Cardiac fibroblast (primary cell): ENCODE measurements at places on chromosomes 3 and 15.

GRCh38 chr15:80478075-80478474 is 73.9 kb downstream of the ARNT2 start:
- DNase-seq = peak; percentile 58

- no peak for DNase-seq
Observed at GRCh38 chr3:105013657-105014056, 353.1 kb upstream of the ALCAM start.

DNA sequence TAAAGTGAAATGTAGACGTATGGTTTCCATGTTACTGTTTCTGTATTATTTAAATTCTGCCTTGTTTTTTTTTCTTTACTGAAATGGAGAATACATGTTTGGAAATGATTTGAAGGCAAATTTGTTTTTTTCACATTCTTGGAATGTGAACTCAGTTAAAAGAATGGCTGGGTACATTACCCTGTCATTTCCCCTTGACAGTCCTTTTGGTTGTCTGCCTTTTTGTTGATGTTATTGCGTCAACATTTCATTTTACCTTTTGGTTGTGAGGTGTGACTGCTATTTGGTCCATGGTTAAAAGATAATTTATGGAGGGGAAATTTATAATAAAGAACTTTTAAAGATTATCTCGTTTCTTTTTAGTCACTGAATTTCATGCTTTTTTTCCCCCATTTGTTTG is 3.2 kb upstream of the GPR171 start:
- DNase-seq = no peak

DNA sequence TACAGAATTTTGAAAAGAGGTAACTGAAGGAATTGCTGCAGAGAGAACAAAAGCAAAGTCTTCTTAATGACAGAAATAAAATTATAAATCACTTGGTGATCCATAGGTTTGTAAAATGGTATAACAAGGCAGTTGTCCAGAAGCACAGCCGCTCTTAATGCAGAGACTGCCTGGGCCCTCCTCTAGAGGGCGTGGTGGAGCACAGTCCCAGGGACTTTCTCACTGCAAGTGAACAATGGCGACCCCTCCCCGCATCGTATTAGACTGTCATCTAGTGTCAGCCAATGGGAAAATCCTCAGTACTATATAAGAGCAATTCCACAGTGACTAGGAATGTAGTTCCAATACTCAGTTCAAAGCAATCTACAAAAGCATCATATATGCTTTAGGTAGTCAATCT is 26.4 kb upstream of the ZBED2 start:
- DNase-seq = no peak

DNA sequence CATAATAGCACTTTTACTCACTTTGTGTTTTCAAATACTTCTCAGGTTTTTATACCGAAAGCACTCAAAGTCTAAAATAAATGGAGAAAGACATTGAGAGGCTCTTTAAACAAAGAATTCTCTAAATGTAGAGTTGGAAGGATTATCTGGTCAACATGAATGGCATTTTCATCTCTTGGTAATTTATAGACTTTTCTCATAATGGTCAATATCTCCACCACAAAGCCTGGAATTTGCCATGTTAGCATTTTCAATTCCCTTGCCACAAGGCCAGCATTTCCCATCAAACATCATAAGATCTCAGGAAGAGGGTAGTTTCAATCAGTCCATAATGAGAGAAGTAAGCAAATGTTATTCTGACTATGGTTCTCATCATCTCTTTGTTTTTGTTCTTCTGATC is 293.0 kb downstream of the CADM2 start:
- DNase-seq = no peak

GRCh38 chr3:55500555-55501330 is 13.6 kb upstream of the WNT5A start:
- DNase-seq = peak; percentile 65

DNA sequence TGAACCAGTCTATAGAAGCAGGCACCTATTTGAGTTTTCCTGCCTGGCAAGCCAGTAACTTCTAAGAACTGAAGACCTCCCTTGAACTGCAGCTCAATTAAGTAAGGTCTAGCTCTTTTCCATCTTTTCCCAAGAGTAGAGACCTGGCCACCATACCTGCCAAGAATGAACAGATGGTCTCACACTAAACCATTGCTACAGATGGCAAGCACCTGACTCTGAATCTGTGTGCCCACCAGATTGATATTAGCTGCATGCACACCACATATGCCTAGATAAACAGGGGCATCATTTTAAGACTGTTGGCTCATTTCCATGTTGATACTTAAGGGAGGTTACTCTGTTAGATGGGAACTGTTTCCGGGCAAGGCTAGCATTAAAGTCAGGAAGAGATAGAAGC is 34.8 kb upstream of the GSK3B start:
- no peak for DNase-seq

- DNase-seq = no peak
Observed at GRCh38 chr3:69893274-69893673, 106.3 kb upstream of the SAMMSON start.

GRCh38 chr15:40163657-40164416 is 3.0 kb downstream of the BUB1B start:
- DNase-seq = no peak

DNA sequence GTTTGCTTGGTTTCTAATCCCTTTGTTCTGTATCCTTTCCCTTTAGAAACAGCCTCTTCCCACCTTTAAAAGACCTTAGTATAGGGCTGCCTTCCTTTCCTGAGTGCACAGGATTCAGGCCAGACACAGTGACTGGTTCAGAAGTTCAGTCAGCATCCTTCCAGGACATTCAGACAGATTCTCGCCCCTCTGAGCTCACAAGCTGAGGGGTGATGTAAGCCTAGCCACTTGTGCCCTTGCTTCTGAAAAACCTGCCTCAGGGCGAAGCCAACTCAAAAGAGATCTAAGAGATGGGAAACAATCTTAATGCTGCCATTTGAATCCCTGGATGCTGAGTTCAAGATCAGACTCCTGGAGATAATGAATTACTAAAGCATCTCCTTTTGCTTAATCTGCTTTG is 6.7 kb upstream of the NSMCE3 start:
- DNase-seq = no peak

DNA sequence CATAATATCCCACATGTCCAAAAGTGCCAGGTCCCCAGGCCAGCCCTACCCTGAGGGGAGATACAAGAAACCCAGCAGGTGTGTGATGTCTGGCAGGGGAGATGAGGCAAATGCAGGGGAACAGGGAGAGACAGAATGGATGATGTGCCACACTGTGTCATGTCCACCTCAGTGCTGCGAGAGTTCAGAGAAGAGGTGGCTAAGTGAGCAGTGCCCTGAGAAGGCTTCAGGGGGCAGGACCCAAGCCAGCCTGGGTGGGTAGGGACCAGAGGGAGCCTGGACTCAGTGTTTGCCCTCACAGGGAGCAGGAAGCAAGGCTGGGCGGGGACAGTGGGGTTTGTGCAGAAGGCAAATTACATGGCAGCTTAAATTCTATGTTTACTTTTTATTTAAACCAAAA is 61.2 kb downstream of the KLHL6 start:
- DNase-seq = no peak

DNA sequence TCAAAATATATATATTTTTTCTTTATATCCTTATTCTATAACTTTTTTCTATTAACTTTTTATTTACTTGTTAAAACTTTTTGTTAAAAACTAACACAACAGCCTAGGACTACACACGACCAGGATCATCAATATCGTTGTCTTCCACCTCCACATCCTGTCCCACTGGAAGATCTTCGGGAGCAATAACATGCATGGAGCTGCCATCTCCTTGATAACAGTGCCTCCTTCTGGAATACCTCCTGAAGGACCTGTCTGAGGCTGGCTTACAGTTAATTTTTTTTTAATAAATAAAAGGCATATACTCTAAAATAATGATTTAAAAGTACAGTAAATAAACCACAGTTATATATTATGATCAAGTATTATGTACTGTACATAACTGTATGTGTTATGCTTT is 58.9 kb downstream of the SFMBT1 start:
- peak; percentile 57 for DNase-seq

GRCh38 chr15:101353240-101353639 is 58.2 kb upstream of the SNRPA1 start:
- DNase-seq = no peak

GRCh38 chr3:113634782-113635474 is 61.5 kb downstream of the USF3 start:
- DNase-seq = no peak

DNA sequence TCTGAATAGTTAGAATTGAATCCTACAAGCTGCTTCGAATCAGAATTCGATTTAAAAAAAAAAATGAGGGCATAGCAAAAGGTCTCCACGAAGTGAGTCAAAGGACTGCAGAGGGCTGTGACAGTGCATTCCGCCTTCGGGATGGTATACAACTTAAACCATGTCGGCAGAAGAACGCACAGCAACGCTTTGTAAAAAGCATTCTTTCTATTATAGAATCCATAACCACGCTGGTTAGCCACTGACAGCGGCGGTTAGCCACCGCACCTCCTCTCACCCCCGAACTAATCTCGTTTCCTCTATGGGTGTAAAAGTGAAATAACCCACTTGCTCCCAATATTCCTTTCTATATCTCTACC is 664 bp upstream of the PIK3CA start:
- DNase-seq = no peak

- peak; percentile 86 for DNase-seq
Observed at GRCh38 chr3:196144383-196145105, 62.7 kb upstream of the TFRC start.

DNA sequence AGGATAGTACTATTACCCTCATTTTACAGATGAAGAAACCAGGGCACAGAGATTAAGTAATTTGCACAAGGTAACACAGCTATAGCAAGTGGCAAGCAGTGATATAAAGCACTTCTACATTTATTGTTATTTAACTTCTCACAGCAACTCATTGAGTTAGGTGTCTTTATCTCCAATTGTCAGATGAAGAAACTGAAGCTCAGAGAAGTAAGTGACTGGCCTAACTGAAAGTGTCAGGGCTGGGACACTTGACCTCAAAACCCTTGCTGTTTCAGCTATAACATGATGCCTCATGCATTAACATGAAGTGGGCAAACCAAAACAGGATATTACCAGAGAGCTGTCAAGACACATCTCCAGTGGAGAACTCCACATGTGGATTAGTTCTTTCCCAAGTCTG is 65.8 kb upstream of the LEKR1 start:
- no peak for DNase-seq

- DNase-seq = no peak
Observed at GRCh38 chr3:132790806-132791205, 68.6 kb upstream of the NPHP3 start.

DNA sequence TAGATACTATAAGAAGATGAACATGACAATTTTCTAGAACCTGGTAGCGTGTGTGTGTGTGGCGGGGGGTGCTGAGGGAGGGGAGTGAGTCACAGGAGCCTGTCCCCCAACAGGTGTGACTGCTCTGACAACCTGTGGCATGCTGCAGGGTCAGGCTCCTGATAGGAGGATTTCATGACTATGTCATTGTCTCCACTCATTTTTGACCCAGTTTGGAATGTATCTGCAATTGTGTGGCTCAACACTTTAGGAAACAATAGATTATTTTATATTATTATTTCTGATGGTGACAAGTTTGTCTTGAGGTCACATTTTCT is 9.3 kb upstream of the VILL start:
- DNase-seq = no peak

- no peak for DNase-seq
Observed at GRCh38 chr3:98388147-98388546, 2.3 kb upstream of the OR5K3 start.

GRCh38 chr3:186613637-186614265 is 891 bp downstream of the AHSG start:
- DNase-seq = no peak

GRCh38 chr15:25250906-25251622 is 187.8 kb downstream of the UBE3A start:
- DNase-seq = no peak

GRCh38 chr3:16289144-16289889 is 24.3 kb downstream of the OXNAD1 start:
- peak; percentile 42 for DNase-seq

DNA sequence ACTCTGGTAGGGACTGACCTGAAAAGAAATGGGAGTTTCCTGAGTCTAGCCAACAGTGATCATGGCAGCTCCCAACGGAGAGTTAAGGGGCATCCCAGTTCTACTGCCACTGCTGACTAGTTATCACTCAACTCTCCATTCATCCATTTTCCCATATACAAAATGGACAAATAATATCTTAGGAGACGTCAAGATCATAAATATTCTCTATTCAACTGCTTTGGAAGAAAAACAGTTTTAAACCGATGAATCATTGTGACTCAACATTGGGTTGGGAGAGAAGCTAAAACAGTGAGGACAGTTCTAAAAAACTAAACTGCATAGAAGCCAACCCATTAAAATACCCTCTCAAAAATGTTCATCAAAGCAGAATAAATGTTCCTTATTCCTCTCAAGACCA is 57.6 kb upstream of the CHRM5 start:
- DNase-seq = no peak

GRCh38 chr3:114741066-114741465 is 406.0 kb downstream of the ZBTB20 start:
- DNase-seq = no peak

DNA sequence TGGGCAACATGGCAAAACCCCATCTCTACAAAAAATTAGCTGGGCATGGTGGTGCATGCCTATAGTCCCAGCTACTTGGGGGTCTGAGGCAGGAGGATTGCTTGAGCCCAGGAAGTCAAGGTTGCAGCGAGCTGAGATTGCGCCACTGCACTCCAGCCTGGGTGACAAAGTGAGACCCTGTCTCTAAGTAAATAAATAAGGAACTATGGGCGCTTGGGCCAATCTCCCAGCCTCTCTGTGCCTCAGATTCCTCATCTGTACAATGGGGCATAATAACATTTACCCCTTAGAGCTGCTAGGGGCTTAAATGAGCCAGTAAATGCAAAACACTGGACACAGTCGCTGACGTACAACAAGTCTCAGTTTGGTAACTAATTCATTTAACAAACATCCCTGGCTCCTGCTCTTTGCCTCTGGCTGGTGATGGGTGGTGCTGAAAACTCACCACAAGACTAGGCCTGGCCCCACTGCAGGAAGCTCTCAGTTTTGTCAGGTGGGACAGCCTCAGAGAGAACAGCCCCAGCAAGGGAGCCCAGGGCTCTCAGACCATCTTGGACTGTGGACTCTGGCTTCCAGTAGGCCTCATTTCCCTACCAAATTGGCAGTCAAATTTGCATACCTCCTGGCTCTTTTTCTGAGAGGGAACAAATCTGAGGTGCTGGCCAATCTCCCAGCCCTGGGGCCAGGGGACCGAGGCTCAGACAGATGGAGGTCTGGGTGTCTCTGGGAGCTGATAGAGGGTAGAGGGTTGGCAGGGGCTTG is 6.4 kb upstream of the TBC1D2B start:
- no peak for DNase-seq

- DNase-seq = no peak
Observed at GRCh38 chr3:127159543-127159942, 33.4 kb upstream of the PRR23E start.

DNA sequence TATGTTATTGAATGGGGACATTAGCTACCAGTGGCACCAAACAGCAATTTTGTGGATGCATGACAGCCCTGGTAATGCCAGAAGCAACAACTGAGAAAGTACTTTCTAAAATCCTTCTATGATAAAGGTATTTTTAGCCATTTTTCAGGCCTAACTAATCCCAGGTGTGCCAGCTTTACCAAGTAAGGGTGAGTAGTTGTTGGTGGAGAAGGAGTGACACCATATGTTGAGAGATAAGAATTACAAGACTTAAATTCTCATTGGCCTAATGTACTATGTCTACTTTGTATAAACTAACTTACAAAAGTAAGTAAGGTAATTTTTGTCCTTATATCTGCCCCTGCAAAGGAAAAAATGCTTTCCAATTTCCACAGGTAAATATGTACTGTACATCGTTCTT is 4.1 kb upstream of the COX17 start:
- peak; percentile 65 for DNase-seq
